CD4-positive, CD25-positive, alpha-beta regulatory T cell (primary cell): ENCODE measurements at places on chromosomes 2 and 18. TPM values are rescaled to one million over a fixed set of nuclear protein-coding genes. Genes with fewer than 3 reads are reported as not detected.

Gene AQP12A
- polyA plus RNA-seq, result not detected

Gene NEB
- 0.22 TPM for polyA plus RNA-seq

- H3K4me3 ChIP-seq, result no peak overlapping the region
- DNase-seq, result no peak
- H3K27me3 ChIP-seq, result no peaks in the 10 kb centered on the region
- no peaks in the 10 kb centered on the region for H3K4me1 ChIP-seq
- no peak overlapping the region for H3K27ac ChIP-seq
These were observed 138.0 kb upstream of the GLI2 start for GRCh38 chr2:120597595-120598193.

Gene FSHR
- not detected for polyA plus RNA-seq
